ENCODE measurements at places on chromosomes 7 and 10. TPM values are rescaled to one million over a fixed set of nuclear protein-coding genes. Genes with fewer than 3 reads are reported as not detected.

GRCh38 chr7:94509887-94510581, 425 bp downstream of the CASD1 start:
- DNase-seq: peak; percentile 69

GRCh38 chr10:104642658-104643302, 1.7 kb downstream of the SORCS3 start:
- DNase-seq: no peak

DNA sequence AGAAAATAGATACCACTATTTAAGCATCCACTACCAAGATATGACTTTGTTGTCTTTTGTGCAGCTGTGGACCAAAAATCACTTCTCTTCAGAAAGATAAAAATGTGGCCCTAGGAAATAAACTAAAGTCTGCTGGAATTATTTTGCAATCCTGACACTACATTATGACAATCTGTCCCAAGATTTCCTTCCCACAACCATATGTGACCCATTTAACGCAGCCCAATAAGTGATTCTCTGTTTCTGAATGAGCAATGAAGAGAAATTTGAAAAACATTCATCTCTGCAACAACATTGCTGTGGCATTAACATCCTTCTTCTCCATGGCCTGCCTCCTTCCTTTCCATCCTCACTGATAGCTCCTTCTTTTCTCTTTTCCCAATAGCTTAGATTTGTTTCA, 212.0 kb downstream of the TSPAN12 start:
- DNase-seq: no peak

DNA sequence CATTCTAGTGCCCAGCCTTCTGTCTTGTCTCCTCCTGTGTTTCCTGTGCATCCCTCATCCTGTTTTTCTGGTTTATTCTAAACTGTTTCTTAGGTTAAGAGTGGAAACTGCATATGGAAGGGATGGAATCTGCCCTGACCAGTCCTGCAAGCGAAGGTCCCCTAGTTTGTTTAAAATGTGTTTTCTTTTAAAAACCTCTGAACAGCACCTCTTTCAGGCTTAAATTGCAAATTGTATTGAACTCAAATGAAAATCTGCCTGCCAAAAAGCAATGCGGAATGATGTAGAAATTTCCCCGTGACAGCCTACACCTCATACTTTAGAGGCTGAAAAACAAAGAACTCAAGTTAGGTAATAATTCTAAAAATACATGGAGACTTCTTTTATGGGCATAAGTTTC, 222.8 kb upstream of the IMMP2L start:
- DNase-seq: no peak

DNA sequence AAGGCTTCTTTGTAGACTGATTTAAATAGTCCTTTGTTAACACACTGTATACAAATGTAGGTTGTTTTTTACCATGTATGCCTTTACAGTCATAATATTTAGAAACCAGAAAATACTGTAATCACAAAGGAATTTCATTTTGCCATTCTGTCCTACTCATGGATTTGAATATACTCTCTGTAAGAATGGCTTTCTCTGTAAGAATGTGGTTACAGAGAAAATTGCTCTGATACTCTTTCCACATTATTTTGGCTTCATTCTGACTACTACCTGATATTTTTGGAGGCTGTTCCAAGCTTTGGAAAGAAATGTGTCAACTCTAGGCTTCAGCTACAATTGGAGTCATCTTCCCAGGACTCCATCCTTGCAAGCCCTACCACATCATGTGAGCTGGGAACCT, 23.5 kb downstream of the CH25H start:
- DNase-seq: no peak

GRCh38 chr7:155818154-155818819, 6.0 kb upstream of the SHH start:
- no peak for DNase-seq

- DNase-seq: no peak
Observed at GRCh38 chr7:157016352-157017041, 6.0 kb upstream of the MNX1 start.

GRCh38 chr10:11282661-11283060, 265.0 kb downstream of the CELF2 start:
- DNase-seq: no peak

TRIM74 gene
- total RNA-seq: not detected

GSAP gene
- 24.9 TPM for total RNA-seq

MBLAC1 gene
- 2.0 TPM for total RNA-seq
